ENCODE measurements at places on chromosomes 2 and 18.

DNA sequence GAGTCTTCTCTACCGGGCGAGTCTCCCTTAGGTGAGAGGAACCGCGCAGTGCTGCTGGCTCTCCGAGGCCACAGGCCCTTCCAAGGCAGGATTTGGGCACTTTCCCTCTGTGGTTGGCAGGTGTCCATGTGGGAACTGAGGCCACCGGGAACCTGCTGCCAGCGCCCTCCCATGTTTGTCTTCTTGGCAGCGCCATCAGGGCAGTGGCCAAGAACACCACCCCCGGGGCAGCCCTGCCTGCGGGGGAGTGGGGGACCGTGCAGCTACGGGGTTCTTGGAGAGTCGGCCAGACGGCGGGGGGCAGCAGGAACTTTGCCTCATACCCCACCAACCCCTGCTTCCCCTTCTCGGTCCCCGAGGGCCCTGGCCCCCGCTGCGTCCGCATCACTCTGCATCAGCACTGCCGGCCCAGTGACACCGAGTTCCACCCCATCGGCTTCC is 10.0 kb downstream of the CAPN10 start:
- DNase-seq: no peak

- peak; percentile 55 for DNase-seq
Measured at GRCh38 chr2:70995426-70995729, 705 bp upstream of the TEX261 start.

- no peak for DNase-seq
Measured at GRCh38 chr2:128384446-128384845, 65.8 kb upstream of the HS6ST1 start.

DNA sequence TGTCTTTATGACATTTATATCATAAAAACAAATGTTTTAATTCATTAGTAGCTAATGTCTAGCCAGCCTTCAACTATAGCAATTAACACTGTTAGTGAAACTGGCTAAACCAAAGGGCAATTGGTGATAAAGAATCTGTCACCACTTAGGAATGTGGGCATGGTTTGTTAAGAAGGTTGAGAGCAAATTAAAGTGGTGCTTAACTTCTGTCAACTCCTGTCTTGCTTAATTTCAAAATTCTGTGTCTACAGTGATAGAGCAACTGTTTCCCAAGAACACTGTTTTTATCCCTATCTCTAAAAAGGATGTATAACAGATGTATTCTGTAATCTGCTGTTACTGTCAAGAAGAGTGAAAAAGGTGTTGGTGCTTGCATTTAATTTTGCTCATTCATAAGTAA is 36.5 kb downstream of the CFAP36 start:
- no peak for DNase-seq

GRCh38 chr2:221276033-221276432 is 296.1 kb downstream of the EPHA4 start:
- DNase-seq: no peak

- DNase-seq: no peak
Measured at GRCh38 chr2:194735837-194736542, 921.0 kb upstream of the SLC39A10 start.

- no peak for DNase-seq
Measured at GRCh38 chr2:67846370-67847070, 216.3 kb downstream of the C1D start.

GRCh38 chr18:66280470-66280869 is 323.4 kb downstream of the CDH19 start:
- no peak for DNase-seq

DNA sequence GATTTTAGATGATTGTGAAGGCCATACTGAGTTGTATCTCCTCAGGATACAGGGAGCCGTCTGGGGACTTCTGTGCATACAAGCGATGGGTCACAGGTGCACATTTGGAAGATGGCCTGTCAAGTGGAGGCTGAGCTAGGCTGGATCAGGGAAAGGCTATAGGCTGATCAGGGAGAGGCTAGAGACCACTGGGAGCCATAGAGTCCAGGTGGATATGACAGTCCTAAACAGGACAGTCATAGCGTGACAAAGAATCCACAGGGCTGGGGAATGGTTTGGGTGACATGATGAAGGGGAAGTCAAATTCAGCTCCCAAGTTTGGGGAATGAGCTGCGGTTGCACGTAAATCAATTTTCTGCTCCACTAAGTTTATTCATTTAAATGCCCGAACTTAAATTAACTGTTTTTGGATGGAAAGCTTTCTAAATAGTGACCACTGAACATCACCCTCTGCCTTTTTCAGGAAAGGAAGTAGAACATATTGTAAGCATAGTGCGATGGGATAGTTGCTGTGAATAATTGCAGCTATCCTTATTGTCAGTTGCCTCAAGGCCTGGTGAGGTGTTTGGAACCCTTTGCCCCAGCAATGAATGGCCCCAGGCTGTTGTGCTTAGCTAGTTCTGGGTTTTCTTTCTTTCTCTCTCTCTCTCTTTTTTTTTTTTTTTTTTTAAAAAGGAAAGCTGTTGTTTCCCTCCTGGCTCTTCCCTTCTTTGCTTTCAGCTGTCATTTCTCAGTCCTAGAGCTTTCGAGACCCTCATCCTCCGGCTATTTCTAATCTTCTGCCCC is 50.5 kb downstream of the KLHL29 start:
- no peak for DNase-seq

GRCh38 chr2:86226636-86227520 is 27.6 kb downstream of the MRPL35 start:
- no peak for DNase-seq

DNA sequence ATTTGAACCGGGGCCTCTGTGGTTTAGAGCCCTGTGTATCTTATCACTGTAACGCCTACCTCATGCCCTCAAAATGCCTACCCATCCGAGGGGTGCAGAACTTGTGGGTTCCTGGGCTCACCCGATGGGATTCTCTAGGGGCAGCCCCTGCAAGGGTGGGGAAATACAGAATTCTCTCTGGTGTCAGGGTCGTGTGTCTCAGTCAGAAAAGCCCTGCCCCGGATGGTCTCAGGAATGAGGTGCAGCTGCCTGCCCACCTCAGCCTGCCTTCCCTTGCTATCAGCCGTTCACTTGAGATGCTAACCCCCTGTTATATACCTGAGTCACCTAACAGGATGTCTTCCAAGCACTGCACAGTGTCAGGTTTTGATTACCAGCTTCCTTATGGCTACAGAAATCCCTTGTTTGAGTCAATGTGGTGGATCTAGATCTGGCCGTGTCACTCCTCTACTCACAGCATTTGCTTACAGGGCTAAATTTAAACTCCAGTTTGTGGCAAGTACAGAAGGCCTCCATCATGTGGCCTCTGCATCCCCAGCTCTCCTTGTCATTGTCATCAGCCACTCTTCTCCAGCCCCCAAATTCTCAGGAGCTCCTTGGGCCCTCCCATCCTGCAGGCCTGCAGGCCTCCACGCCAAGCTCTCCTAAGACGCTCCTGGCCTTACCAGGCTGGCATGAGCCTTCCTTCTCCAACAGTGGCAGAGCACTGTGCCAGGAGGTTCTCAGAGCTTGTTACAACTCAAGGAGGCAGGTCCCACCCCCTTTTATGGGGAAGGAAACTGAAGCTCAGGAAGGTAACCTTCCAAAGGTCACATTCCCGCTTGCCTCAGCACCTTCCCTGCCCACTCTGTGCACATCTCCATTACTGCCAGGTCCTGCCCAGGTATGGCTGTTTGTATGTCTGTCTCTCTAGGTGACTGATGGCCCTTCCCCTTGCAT is 14.3 kb upstream of the MAP3K2 start:
- DNase-seq: no peak

DNA sequence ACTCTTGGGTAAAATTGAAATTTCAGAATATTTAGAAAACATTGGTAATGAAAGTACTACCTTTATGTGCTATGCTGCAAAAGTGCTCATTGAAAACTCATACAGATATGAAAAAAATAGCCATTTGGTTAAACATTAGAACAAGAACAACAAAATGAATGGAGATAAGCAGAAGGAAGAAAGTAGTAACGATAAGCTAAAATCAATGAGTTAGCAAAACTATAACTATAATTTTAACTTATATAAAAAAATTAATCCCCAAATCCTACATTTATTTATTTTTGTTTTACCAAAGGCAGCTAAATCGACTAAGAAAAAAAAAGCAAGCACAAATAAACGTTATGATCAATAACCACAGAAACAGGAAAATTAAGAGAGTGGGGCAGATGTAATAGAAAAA is 99.2 kb downstream of the CERS6 start:
- no peak for DNase-seq

GRCh38 chr18:63309422-63309821 is 10.1 kb downstream of the BCL2 start:
- DNase-seq: peak; percentile 51

DNA sequence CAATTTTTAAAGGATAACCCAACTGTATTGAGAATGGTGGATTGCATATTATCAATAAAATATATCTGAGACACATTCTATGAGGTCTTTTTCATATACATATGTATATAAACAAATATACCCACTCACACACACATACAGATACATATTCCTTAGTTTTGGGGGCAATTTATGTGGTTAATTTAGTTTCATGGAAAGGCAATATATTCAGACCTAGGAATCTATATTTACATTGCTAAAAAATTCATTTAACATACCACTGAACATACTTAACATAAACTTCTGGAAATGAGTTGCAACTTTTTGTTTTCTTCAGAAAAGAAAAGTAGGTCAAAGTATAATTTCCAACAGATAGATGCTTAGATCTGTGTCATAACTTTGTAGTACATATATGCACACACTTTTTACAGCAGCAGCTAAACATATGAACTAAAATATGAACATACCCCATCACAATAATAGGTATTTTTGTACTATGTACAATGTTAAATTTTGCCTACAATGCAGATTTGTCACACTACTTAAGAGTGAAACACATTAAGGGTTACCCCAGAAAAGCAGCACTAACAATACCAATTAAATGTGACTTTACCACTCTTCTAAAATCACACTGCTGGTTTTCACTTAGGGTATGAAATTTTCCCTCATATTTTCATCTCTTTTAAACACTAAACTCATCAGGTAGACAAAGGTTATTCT is 23.0 kb downstream of the HEATR5B start:
- DNase-seq: no peak

DNA sequence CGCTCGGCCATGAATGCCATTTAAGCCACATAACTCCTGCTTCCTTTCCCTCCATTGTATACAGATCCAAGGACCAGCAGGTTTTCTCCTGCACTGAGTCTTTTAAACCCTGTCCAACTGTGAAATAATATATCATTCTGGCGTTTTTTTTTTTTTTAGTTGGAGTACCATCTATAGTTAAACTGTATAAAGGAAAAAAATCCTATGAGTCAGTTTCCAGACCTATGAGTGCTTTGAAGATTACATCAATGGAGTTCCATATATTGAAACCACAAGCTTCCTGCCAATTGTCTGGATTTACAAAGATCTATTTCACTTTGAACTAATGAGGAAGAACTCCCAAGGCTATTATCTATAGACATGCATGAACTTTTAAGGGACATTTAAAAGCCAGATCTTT is 2.4 kb upstream of the MALT1 start:
- no peak for DNase-seq

GRCh38 chr2:120747706-120748105 is 12.0 kb downstream of the GLI2 start:
- no peak for DNase-seq

GRCh38 chr2:24919506-24920097 is 435 bp downstream of the ADCY3 start:
- peak; percentile 16 for DNase-seq

GRCh38 chr2:188610827-188611226 is 319.2 kb downstream of the GULP1 start:
- DNase-seq: no peak

GRCh38 chr18:46842583-46842982 is 74.7 kb downstream of the PIAS2 start:
- no peak for DNase-seq

- no peak for DNase-seq
Measured at GRCh38 chr2:38301340-38301968, 75.6 kb downstream of the ATL2 start.

- no peak for DNase-seq
Measured at GRCh38 chr2:233082931-233083755, 23.0 kb downstream of the INPP5D start.

GRCh38 chr18:76571689-76572088 is 76.6 kb upstream of the ZNF516 start:
- no peak for DNase-seq

GRCh38 chr2:126798276-126799140 is 100.2 kb upstream of the TEX51 start:
- no peak for DNase-seq

DNA sequence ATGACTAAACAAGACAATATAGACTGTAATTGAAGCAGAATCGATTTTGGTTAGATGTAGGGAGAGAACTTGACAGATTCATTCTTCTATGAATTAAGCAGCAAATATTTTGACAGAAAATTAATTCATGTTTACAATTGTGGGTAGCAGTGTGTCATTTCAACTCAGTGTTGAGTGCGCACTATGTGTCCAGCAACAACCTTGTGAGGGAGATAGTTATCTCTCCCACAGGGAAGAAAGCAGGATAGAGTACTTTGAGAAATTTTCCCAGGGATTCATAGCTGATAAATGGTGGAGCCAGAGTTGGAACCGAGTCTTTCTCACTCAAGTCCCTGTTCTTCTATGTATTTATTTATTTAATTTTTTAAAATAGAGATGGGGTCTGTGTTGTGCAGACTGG is 5.2 kb downstream of the MRPL33 start:
- no peak for DNase-seq

DNA sequence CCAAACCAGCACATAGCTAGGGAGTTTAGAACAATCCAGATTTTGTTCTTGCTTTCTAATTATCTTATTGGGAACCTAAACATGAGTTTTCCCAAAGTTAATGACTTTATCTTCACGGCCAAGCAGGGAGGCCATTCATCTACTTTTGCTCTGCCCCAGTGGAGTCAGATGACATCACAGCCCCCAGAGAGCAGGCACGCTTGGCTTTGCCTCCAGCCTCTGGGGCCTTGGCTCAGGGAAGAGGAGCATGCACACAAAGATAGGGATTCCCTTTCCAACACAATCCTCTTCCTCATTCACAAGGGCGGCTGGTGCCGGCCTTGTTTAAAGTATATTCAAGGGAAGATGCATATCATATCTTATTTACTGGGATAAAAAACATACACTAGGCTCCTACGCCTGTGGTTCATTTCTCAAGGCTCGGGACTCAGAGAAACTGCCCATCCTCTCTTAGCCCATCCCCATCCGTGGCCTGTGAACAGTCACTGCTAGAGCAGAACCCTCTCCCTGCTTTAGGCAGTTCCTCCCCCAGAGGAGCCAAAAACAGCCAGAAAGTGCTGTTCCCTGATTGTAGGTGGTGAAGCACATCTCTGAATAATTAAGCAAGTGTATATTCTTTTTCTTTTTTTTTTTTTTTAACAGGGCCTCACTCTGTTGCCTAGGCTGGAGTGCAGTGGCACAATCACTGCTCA is 21.2 kb downstream of the TGFA start:
- DNase-seq: no peak
